ENCODE measurements at places on chromosomes 3 and 15.
A peak's percentile ranks its signal among the peaks of the same experiment; 100 is the strongest.

GRCh38 chr3:185851046-185851445 is 26.2 kb upstream of the IGF2BP2 start:
- peak; percentile 60 for DNase-seq

DNA sequence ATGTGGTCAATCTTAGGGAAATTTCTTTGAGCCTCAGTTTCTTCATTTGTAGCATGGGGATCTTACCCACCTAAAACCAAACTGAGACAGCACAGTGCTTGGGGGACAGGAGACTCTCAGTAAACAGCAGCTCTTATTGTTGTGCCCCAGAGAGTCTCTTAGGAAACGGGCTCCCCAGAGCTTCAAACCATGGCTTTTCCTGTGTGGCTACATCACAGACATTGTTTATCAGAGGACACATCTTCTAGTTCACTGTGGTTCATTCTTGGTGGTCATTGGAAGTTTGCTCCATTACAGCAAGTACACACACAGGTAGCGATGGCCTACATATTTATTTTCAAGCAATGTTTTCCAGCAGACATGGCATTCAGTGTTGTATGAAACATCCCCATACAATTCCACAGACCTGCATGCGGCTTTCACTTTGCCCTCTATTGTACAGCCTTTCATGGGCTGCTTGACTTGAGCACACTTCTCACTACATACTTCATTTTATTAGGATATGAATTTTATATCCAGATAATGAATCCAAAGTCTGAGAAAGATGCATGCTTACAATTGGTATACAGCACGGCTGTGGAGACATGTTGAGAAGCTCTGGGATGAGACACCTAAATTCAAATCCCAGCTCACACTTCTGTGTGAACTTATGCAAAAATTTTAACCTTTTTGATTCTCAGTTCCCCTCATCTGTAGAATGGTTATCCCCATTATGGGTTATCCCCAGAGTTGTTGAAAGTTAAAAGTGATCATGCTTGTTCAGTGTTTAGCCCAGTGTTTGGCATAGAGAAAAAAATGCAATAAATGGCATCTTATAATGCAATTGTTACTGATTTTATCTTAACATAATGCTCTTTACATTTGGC is 84.8 kb upstream of the ICE2 start:
- no peak for DNase-seq

DNA sequence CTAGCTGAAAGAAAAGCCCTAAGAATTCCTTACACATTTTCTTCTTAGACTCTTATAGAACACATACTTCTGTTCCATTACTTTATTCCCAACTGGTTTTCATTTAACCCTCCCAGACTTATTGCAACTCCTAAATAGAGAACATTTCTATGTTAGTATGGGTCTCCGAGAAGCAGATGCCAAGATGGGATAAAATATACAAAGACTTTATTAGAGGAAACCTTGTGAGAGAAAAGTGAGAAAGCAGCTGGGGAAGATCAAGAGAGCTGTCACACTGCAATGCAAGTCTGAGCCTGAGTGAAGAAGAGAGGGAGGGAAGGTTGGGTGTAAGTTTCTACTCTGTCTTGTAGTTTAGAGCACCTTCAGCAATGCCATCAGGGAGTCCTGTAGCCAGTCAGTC is 979.3 kb downstream of the IGSF11 start:
- DNase-seq: no peak

DNA sequence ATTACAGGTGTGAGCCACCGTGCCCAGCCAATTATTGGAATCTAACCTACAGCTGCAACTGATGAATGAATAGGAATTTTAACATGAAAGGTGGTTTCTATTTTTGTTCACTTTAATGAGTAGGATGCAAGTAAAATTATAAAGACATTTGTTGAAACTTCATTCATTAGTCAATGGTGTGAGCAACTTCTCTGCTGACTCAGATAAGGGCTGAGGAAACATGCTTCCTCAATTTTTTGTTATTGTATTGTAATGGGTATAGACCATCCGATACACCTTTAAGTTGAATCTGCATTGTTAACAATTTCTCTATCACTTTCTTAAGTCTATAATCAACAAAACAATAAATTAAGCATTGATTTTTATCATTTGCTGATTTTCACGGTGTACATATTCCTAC is 127.8 kb downstream of the STAG1 start:
- DNase-seq: no peak

GRCh38 chr15:40444736-40445135 is 4.0 kb downstream of the BAHD1 start:
- no peak for DNase-seq

- DNase-seq: no peak
Measured at GRCh38 chr15:66723826-66724731, 22.0 kb downstream of the SMAD6 start.
